ENCODE measurements at places on chromosomes 2 and 18.

DNA sequence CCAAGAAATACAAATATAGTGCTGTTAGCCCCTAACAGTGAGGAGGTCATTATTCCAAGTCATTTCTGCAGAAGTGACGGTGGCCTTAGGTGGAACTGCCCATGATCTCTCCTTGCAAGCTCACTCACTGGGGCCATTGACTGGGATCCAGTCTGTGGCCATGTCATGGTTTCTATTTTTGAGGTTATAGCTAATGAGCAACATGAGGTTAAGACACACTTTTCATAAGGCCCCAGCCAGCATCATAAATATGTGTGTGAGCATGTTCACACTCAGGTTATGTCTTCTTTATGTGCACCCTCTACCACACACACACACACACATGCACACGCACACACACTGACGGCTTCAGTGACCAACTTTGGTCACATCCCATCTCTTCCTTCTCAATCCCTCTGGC is 484 bp downstream of the AFF3 start:
- DNase-seq, result no peak

- no peak for DNase-seq
Measured at GRCh38 chr2:104539649-104540048, 314.3 kb upstream of the POU3F3 start.

DNA sequence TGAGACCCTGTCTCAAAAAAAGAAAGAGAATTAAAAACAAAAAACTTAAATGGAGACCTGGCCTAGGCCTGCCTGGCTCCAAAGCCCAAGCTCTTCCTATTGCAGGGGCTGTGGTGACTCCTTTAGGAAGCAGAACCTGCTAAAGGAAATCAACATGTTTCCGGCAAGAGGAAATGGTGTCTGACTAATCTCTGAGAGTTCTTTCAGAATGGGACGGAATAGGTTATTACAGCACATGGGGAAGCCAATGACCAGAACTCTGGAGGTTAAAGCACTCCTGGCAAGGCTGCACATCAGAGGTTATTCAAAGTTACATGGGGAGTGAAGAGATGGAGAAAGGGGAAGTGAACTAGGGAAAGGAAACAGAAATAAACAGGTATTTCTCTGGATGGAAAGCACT is 21.4 kb downstream of the KIF3C start:
- DNase-seq, result no peak

- DNase-seq, result no peak
Measured at GRCh38 chr18:74284191-74284979, 7.4 kb downstream of the CYB5A start.

GRCh38 chr2:192148620-192149321 is 46.0 kb downstream of the TMEFF2 start:
- no peak for DNase-seq

GRCh38 chr2:205764270-205764746 is 82.0 kb downstream of the NRP2 start:
- DNase-seq, result no peak

DNA sequence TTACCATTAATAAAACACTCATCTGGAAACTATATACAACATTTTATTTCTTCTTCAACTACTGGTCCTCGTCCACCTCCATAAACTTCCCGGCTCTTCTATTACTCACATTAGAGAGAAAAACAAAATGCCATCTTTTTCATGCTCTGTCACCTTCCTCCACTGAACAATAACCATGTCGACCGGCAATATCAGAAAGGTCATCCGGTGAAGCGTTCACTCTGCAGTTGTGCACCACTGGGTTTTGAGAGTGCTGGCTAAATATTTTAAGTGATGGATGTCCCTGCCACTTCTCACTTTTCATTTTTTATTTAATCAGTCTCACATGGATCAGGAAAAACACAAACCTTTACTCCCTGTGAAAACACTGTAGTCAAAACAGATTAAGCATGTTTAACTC is 48.2 kb downstream of the SPP2 start:
- DNase-seq, result no peak

GRCh38 chr2:160635488-160635887 is 141.9 kb upstream of the RBMS1 start:
- DNase-seq, result no peak

GRCh38 chr18:61549889-61550288 is 216.7 kb downstream of the CDH20 start:
- no peak for DNase-seq

- no peak for DNase-seq
Measured at GRCh38 chr2:227456772-227457171, 15.2 kb upstream of the AGFG1 start.

GRCh38 chr2:28639092-28639691 is 112.4 kb upstream of the PPP1CB start:
- DNase-seq, result no peak

GRCh38 chr18:33446604-33447003 is 6.1 kb upstream of the CCDC178 start:
- DNase-seq, result no peak

DNA sequence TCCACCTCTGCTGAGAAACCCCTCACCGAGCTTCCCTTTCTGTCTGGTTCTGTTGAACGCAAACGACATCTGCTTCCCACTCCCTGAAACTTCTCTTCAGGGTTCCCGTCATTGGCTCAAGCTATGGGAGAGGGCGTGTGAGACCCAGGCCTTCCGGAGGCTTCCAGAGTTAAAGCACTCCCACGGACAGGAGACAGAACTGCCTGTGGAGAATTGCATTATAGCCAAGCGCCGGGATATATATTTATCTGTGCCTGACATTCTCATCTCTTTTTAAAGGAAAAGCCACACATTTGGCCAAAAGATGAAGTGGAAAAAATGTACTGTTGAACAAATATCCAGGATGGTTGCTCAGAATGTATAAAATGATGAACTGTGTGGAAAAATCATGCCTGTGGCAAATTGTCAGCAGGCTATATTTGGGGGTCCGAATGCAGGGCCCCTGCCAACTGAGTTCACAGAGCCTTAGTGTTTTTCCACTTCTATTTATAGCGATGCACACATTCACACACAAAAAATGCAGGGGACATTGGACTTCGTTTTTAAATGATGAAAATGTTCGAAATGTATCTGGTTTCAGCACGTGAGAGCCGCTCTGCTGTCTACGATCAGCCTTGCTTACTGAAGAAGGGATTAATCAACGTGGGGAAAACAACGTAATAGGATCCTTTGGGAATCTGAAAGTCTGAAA is 59.5 kb downstream of the E2F6 start:
- DNase-seq, result no peak

- DNase-seq, result no peak
Measured at GRCh38 chr2:100267751-100268150, 54.5 kb downstream of the LONRF2 start.

DNA sequence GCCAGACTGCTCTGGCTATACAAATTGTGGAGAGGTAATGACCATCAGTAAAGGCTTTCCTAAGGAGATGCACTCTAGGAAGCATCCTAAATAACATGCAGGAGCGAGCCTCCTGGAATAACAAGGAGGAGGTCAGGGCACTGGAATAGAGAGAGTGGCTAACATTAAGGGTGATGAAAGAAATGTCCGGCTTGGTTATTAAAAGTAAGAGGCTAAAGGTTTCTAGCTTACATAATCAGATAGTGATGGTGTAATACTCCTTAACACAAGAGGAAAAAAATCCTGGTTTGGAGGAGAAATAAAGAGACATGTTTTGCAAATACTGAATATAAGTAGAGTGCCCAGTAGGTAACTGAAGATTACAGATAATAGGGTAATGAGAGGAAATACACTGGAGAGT is 365.7 kb downstream of the ZEB2 start:
- no peak for DNase-seq

- DNase-seq, result no peak
Measured at GRCh38 chr2:34174506-34174905, 575.4 kb upstream of the FAM98A start.

- no peak for DNase-seq
Measured at GRCh38 chr2:171089489-171089888, 71.2 kb downstream of the TLK1 start.

DNA sequence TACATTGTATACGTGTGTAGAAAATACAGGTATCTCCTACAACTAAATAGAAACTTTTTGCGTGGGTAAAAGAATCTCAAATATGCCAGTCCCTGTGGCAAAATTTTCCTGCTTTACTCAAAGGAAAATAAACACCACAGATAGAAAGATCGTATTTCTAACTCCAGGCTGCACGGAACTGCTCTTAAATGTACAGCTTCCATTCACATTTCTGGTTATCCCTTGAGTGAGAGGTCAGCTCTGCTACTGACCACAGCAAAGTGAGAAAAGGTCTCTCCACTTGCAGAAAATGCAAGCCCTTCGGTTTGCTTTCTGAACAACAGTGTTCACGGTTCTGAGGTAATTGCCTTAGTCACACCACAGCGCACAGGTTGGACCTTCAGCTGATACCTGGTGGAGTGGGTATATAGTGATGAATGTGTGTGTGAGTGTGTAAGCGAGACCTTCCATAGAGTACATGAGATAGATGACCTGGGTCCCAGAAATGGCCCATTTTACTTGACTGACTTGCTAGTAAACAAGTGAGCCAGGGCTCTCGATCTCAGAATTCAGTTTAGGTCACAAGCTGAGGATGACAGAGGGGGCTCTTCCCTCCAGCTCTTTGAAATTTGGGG is 52.1 kb downstream of the ALPK2 start:
- DNase-seq, result no peak

DNA sequence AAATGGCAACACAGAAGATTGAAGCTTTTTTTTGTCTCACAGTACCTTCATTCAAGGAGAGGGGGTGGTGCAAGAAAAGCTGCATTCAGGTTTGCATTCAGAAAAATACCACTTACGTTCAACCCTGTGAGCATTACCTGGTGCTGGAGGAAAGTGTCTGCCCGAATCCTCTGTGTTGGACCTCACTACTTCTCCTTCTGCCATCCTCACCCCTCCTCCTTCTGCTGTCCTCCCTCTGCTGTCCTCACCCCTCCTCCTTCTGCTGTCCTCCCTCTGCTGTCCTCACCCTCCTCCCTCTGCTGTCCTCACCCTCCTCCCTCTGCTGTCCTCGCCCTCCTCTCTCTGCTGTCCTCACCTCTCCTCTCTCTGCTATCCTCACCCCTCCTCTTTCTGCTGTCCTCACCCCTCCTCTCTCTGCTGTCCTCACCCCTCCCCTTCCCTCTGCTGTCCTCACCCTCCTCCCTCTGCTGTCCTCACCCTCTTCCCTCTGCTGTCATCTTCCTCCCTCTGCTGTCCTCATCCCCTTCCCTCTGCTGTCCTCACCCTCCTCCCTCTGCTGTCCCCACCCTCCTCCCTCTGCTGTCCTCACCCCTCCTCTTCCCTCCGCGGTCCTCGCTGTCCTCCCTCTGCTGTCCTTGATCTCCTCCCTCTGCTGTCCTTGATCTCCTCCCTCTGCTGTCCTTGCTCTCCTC is 11.3 kb downstream of the GAD1 start:
- no peak for DNase-seq

- no peak for DNase-seq
Measured at GRCh38 chr18:6782861-6783260, 53.3 kb downstream of the ARHGAP28 start.

DNA sequence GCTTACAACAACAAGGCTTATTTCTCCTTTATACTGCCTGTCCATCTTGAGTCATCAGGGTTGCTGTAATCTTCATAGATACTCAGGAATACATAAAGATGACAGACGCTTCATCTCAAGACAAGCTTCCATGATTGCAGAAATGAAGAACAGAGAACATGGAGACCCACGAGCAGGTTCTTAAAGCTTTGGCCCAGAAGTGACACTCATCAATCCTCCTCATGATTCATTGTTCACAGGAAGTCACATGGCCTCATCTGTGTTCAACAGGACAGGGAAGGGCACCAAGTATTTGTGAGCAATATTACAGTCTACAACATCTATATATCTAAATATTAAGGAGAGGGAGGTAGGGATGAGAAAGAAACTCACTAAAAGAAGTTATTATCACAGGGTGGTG is 36.5 kb upstream of the PGAP1 start:
- DNase-seq, result no peak

DNA sequence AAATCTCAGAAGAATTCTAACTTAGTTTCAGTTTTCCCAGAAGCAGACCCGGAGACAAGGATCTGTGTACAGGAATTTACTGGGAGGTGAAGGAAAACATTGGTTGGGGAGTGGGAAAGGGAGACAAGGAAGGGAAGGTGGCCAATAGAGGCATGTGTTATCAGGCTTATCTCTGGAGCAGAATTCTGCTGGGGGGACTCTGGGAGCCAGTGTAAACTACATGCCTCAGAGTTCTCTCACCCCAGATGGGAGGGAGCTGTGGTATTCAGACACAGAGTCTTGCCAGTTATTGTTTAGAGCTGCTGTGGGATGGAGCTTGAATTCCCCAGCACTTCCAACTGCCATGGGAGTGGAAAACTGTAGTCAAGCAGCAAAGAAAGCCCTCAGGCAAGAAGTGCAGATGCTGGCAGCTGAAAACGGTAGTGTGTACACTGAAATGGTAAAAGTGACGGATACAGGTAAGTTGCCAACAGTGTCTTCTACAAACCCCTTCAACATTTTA is 19.0 kb downstream of the DNPEP start:
- no peak for DNase-seq

DNA sequence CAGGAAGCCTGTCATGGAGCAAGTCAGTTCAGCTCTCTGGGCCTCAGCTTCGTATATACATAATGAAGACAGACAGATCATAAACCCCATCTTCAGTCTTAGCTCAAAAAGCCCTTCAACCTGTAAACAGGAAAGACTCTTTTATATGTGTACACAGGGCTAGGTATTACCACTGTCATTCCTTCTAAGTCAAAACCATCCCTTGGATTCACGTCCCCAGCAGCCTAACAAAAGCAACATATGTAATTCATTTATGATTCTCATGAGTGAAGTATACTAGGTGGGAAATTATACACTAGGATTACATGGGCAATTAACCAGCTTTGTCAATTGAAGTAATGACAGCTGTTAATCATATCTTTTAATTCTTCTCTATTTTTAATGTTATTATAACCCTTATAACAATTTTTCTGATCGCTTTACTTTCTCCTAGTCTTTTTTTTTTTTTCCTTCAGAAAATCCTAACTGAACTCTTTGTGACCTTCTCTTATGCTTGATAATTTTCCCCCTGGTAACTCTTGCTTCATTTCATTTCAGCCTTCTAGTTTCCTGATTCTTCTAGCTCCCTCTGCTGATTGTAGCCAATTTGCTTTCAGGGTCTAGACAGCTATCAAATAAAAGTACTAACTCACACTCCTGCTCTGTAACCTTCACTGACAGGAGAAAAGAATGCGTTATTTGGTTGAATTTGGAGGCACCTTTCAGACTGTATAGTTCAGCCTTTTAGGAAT is 99.7 kb downstream of the RBM43 start:
- DNase-seq, result no peak

- DNase-seq, result no peak
Measured at GRCh38 chr2:28532399-28532798, 36.5 kb downstream of the PLB1 start.

DNA sequence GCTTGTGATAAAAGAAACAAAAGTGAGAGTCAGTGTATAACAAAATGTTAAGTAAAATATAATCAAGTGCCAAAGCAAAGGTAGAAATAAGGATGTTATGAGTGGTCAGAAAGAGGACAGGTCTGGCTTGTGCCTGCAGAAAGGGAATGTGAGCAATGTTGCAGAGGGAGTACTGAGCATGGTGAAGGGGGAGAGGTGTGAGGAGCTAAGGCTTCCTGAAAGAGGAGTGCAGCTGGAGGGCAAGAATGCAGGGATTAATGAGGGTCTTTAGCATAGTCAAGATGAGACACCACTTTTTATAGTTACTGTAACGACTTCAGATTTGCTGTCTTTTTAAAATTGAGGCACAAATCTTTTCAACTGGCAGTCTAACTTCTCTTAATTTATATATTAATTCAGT is 22.0 kb upstream of the FIGN start:
- DNase-seq, result no peak

Data from dorsolateral prefrontal cortex (tissue), 122 donors.